A172 (cell line): ENCODE measurements at places on chromosomes 6 and 20. TPM values are rescaled to one million over a fixed set of nuclear protein-coding genes. Genes with fewer than 3 reads are reported as not detected.

- no peak for DNase-seq
Measured at GRCh38 chr6:161273274-161273751, 548 bp downstream of the AGPAT4 start.

- DNase-seq, result peak; percentile 30
Measured at GRCh38 chr6:166365806-166366205, 16.9 kb downstream of the MPC1 start.

DNA sequence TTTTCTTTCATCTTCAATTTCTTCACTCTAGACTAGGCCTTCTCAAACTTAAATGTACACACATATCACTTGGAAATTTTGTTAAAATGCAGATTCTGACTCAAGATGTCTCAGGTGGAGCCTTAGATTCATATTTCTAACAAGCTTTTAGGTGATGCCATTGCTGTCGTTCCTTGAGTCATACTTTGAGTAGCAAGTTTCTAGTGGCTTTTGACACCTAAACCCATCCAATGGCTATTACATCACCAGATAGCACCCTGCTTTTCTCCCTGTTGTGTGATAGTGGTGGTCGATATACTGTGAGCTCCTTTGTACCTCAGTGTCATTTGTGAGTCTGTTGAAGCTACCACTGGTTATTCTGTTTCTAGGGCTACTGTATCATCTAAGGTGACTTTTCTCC, 34.8 kb upstream of the BAG2 start:
- DNase-seq, result no peak

DNA sequence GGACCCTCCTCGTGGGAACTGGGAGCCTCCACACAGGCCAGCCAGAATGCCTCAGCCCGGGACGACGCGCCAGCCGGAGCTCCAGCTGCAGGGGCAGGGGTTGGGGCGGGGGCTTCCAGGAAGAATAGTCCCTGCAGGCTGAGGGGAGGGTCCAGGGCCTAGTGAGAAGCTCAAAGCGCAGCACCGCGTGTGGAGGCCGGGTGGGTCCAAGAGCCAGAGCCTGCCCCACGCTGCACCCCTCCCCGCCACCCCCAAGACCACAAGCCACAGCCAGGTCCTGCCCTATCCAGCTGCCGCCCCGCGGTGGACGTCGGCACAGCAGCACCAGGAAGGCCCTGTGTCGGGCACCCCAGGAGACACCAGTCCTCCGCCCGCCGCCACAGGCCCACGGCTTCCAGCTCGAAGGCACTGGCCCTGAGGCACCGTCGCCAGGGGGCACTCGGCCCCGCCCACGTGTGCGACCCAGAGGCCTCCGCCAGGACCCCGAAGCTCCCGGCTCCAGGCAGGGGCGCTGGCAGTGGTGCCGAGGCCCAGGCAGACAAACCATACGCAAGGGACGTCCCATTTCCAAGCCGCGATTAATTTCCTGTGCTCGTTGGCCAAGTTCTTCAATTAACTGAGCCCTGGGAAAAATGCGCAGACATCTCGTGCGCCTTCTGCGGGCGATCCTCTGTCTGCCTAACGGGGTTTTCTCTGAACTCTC, 19.5 kb downstream of the KCNQ2 start:
- no peak for DNase-seq

DNA sequence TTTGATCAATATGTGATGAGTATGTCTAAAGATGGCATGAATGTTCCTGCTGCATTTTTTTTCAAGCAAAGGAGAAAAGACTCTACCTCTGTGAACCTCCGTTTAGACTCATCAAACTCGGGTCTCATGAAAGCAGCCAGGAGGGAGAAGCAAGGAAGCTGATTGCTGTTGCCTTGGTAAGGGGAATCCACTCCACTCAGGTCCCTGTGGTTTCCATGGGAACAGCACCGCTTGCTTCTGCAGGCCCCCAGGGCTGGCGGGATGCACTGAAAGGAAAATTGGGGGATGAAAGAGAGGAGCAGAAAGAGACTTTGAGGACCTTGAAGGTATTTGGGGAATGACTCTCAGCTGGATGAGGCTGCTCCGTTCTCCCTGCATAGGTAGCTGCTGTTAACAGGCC, 249.6 kb upstream of the RIN2 start:
- no peak for DNase-seq

DNA sequence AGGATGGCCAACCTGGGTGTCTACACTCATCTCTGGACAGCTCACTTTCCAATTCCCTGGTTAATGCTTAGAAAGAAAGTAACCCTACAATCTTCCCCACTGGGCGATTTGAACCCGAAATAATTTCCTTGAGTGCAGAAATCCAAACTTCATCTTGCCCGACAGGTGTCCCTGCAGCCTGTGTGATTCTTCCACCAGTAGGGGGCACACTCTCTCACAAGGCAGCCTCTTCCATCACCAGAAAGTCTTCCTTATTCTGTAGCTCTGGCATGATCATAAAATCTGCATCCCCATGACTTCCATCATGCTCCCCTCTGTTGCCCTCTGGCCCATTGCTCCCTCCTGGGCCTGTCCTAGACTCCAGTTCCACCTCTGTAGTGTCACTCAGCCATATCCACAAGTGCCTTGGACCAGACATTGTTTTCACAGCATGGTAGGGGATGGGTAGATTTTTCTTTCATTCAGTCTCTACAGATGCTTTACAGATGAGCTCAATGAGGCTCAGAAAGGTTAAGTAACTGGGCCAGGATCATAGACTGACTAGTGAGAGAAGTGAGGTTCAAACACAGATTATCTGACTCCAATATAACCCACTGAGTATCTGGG, 170.4 kb upstream of the SPTLC3 start:
- DNase-seq, result no peak

- peak; percentile 62 for DNase-seq
Measured at GRCh38 chr6:137764464-137764863, 102.6 kb upstream of the TNFAIP3 start.

- DNase-seq, result no peak
Measured at GRCh38 chr20:44218446-44218845, 7.9 kb upstream of the OSER1 start.

DNA sequence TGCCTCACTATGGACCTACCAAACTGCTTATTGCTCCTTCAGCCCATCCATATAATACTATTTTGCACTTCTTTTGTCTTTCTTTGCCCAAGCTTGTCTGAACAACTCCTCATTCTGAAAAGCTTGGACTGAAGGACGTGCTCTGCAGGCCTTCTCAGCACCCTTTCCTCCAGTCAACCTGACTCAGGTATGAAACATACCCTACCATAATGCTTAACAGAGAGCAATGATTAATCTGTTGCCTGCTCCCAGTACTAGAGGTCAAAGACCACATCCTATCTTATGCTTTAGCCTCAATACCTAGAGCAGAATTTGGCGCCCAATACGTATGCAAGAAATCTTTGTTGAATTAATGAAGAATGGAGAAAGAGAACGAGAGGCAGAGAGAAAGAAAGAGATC, 55.2 kb downstream of the ATXN1 start:
- no peak for DNase-seq

DNA sequence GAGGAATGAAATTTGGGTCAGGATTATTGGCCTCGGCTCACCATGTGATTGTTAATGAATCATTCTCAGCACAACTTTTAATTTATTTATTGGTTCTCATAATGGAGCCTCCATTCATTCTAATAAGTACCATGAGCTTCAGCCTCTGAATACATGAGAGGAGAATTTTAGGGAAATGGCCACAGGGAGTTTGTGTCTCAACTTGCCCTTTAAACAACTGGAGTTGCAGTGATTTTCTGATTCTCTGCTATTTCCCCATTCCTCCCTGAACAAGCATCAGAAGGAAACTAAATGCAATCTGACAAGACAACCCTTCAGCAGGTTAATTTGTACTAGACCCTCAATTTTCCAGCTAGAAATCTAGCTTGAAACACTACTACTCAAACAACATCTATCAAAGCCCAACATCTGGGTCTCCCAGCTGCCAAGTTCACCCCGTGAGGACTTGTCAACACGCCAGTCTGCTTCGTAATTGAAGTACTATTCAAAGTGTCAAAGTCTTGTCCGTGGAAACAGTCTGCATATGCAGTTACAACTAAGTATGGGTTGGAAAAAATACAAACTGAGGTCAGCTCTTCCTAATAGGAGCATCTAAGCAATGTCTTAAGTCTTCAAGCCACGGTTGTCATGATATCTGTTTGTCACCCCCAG, 235.4 kb downstream of the CDH4 start:
- no peak for DNase-seq

- no peak for DNase-seq
Measured at GRCh38 chr6:74000666-74001490, 304.9 kb downstream of the CD109 start.

DNA sequence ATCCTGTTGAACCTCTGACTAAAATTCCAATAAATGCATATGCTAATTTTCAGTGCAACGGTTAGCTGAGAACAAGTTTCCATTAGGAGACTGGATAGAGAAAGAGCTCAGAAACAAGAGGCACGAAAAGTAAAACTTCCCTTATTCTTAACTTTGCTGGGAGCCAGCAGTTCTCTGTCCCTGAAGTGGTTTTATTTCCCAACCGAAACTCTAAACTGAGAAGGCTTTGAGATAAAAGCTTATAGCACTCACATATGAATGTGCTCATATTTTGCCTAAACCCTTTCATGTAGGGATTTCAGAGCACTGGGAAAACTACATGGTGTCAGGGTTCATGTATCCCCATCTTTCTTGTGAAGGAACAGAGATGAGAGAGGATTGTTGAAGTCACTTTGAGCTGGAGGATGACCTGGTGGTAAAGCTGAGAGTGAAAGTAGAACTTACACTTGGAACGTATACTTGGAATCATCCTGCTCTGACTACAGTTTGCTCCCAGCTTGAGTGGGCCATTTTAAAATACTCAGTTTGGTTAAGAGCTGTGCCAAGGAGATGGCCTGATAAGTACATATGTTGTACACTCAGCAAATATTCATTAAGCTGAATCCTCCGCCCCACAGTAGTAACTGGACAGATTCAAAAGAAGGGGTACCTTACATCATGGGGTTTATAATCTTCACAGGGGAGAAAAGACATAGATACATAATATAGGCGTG, 324.2 kb upstream of the CNR1 start:
- DNase-seq, result no peak

GRCh38 chr6:149860834-149861602, 3.1 kb downstream of the LRP11 start:
- no peak for DNase-seq

GRCh38 chr6:5160206-5160605, 75.1 kb downstream of the PPP1R3G start:
- DNase-seq, result no peak

DNA sequence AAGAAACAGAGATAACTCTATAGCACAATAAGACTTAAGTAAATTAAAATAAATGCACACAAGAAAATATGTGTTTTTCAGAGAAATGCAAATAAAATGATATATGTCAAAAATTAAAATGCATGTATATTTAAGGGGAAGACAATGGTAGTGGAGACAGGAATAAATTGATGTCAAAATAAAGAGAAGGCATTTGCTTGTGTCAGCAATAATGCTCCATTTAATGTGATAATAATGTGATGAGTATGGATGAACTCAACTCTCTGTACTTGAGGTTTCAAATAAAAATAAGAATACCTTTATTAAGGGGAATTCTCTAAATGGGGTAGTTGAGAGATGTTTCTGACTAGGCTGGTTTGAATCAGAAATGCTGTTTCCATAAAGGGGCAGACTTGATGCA, 45.7 kb upstream of the BCKDHB start:
- no peak for DNase-seq

DNA sequence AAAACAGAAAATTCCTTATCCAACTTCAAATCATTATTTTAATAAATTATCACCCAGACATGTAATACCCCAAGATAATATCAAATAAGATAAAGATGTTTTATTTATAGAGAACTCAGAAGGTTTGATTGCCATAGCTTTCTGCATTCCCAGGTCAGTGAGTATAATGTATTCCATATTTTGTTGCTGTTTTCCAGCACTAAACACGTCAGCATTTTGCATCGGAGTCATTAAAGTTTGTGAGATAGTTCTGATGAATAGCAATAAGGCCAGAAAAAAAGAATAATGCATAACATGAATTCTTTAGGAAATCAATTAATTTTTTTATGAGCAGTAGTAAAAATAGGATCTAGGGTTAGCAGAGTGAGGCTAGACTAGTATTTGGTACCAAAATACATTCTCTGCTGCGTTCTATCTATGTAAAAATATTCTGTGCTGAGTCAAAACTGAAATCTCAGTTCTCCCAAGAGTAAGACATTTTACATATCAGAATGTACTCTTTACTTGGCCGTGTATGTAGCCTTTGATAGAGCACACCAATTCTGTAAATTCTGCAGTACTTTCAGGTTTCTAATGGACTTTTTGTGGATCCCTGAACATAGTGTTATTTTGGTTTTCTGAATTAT, 269.9 kb upstream of the AGPAT4 start:
- no peak for DNase-seq

DNA sequence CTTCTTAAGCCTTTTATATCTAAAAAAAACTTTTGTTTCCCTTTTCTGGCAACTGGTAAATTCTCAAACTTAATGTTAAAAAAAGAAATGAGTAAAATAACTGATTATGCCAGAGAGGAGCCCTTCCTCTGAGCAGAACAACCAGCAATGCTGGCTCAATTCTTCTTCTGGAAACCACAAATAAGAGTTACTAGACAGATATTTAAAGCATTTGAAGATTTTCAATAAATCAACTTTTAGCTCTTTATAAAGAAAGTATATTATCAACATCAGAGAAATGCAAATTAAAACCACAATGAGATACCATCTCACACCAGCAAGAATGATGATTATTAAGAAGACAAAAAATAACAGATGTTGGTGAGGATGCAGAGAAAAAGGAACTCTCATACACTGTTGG, 61.1 kb upstream of the TCF21 start:
- DNase-seq, result no peak

GRCh38 chr6:163123098-163123497, 291.4 kb upstream of the QKI start:
- DNase-seq, result no peak

- DNase-seq, result no peak
Measured at GRCh38 chr20:53658973-53659372, 65.3 kb upstream of the ZNF217 start.

Gene FERMT1
- total RNA-seq, result 6.5 and 7.0 TPM in 2 replicates

Gene MYLK4
- total RNA-seq, result 0.12 and 0.24 TPM in 2 replicates

Gene GTSF1L
- not detected in 2 replicates for total RNA-seq

Gene AHI1
- 8.0 and 10.0 TPM in 2 replicates for total RNA-seq

Gene C6orf163
- total RNA-seq, result 0.31 and 0.72 TPM in 2 replicates

Gene INSM1
- not detected in 2 replicates for total RNA-seq

Gene CST4
- total RNA-seq, result not detected in 2 replicates

Gene PREX1
- 8.1 and 12.2 TPM in 2 replicates for total RNA-seq

Gene FAM209B
- total RNA-seq, result not detected in 2 replicates

Gene ADGRF5
- total RNA-seq, result 0.19 TPM in 1 of 2 replicates, not detected in the other

Gene PRDM1
- total RNA-seq, result 0.19 and 0.31 TPM in 2 replicates

Gene SEC63
- total RNA-seq, result 11.5 and 18.7 TPM in 2 replicates

Gene MYB
- 1.2 and 4.1 TPM in 2 replicates for total RNA-seq

Gene ADGB
- not detected in 2 replicates for total RNA-seq
